ENCODE measurements at places on chromosomes 12 and 14.

DNA sequence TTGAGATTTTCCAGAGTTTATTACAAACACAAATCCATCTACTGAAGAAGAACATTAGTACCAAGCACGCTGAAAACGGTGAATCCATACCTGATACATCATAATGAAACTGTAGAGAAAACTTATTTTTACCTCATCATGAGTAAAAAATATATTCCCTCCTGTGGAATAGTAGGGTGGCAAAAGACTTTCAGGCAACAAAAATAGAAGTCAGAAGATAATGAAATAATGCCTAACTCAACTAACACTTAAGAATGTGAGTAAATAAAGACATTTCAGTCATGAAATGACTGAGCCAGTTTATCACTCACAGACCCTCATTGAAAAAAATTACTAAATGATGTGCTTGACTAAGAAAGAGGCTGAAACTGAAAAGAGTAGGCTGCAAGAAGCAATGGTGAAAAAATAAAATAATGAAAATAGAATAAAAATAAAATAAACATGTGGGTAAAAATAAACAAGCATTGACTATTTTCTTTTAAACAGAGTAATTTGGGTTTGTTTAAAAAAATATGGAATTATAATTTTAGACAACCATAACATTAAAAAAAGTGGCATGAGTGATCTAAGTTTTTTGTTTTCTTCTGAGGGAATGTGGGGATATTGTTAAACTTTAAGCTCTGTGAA lies 148.6 kb downstream of the ASCL1 start:
- no peak for DNase-seq

- no peak for DNase-seq
Measured at GRCh38 chr14:21965042-21965441, 291.4 kb upstream of the OR4E1 start.

GRCh38 chr14:71136386-71137060 lies 229.3 kb downstream of the PCNX1 start:
- no peak for DNase-seq

- peak; percentile 67 for DNase-seq
Measured at GRCh38 chr14:104865631-104866441, 768 bp downstream of the CEP170B start.

DNA sequence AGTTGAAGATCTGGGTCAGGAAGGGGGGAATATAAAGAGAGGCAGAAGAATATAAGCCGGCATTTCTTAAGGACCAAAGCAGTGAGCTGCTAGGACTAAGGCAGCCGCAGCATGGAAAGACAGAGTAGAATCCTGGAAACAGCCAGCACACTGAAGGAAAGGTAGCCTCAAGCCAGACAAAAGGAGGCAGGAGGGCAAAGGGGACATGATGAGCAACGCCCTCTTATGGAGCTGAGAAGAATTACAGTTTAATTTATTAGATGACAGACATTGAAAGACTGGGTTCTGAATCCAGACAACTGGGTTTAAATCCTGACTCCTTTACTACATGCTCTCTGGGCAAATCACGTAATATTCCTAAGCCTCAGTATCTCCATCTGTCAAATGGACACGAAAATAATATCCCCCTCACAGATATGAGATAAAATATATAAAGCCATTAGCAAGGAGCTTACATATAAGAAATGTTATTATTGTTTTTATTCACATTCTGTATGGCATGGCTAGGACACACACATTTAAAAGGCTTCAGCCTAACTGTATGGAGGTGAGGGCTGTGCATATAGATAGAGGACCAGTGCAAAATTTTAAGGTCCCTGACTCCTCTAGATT lies 8.1 kb upstream of the PCED1B start:
- DNase-seq = no peak

GRCh38 chr12:105705765-105706164 lies 375.3 kb downstream of the C12orf75 start:
- peak; percentile 72 for DNase-seq

DNA sequence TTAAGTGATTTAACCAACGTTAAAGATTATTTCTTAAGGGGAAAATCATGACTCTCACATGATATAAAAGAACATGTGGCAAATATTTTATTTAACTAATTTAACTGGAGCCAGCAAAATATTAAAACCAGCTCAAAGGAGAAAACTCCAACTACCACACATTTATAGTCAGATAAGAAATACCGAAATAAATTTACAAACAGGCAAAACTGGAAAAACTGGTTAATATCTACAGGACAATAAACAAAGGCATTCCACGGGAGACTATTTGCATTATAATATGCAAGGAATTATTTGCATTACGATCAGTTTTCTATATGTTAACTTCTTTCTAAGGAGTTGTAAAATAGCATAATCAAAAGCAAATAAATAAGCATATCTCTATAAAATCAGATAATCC lies 13.8 kb upstream of the BCL2L14 start:
- no peak for DNase-seq

- DNase-seq = peak; percentile 14
Measured at GRCh38 chr12:60194678-60195077, 598.8 kb downstream of the SLC16A7 start.

DNA sequence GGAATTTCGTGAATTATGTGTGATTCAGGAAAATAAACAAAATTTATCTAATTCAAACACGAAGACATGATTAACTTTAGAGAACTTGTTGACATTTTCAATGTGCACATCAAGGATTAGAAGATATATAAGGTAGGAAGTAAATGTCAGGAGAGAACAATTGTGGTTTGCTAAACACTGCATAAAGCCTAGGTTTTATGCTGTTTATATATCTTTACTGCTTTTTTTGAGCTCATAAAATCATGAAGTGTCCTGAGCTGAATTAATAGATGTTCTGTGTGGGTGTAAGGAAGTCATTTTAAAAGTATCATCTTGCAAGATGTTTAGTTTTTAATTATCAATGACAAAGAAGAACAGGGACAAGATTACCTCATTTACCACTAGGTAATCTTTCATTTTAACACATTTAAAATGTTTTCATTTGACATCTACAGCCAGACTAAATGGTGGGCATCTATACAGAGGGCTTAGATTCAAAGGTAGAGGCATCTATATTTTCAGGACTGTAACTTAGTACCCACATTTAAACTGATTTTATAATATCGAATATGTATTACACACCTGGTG lies 382.8 kb downstream of the ADAMTS20 start:
- DNase-seq = no peak

DNA sequence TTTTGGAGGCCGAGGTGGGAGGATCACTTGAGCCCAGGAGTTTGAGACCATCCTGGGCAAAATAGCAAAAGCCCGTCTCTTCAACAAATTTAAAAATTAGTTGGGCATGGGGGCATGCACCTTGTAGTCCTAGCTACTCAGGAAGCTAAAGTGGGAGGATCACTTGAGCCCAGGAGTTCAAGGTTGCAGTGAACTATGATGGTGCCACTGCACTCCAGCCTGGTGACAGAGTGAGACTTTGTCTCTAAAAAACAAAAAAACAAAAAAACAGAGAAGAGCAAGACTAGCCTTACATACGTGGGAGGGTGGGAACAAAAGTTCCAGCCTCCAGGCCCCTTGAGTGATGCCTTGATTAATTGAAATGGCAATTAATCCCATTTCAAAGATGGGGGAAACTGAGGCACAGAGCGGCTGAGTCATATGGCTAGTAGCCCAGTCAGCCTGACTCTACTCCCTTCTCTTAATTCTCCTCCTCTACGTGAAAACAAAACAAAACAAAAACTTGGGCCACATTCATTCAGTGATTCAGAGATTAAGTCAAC lies 3.3 kb upstream of the FAM222A start:
- peak; percentile 51 for DNase-seq

DNA sequence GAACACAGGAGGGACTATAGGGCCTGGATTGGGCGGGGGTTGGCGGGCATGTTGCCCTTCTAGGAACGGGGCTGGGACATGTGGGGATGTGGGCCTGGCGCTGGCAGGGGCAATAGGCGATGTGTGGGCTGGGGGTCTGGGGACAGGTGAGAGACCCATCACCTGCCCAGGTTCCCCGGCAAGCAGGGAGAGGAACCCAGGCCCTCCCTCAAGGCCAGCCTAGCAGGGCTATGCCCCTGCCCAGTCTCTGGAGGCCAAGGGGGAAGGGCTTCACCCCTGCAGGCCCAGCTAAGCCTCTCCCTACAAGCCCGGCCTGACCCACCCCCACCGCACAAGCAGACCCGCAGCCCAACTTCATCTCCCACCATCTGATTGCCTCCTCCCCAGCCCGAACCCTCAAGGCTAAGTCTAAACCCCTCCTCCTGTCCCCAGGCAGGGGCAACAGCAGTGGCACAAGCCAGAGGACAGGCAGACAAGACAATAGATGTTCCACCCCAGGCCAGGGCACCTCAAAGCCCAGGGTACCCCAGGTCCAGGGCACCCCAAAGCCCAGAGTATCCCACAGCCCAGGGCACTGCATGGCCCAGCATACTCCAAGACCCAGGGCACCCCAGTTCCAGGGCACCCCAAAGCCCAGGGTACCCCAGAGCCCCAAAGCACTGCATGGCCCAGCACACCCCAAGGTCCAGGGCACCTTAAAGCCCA lies 6.5 kb downstream of the JAG2 start:
- DNase-seq = no peak

DNA sequence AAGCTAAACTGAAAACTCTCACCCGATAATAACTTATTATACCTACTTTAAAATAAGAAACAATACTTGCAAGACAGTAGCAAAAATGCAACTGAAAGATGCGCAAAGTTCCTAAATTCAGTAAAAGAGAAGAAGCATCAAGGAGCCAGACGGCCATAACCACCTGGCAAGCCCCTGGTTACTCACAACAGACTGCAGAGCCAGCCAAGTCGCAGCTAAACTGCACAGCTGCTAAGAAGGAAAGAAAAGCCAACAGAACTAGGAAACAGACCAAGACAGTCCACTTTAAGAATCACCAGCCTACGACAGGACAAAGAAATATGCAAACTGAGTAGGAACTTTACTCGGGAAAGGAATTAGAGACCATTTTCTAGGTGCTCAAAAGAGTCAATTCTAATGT lies 127.9 kb downstream of the TMTC1 start:
- DNase-seq = peak; percentile 19

GRCh38 chr14:34548472-34548981 lies 9.0 kb upstream of the EAPP start:
- no peak for DNase-seq

DNA sequence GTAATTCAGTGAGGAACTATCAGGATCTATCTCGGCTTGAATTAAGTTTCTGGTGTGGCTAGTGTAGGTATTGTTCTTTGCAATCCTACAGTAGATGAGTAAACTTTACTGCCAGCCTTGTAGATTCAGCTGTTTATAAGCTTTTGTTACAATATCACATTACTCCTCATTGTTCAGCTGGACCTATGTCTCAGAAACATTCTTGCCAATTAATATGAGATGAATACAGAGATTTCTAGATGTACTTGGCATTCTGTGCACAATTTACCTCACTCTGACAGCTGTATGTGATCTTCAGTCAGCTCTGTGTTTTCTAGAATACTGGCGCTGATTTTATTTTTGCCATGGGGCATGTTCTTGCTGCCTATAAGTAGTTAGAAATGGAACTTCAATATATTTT lies 55.7 kb downstream of the METTL25 start:
- DNase-seq = peak; percentile 6

- DNase-seq = no peak
Measured at GRCh38 chr12:113422886-113423669, 898 bp downstream of the SDSL start.

GRCh38 chr12:30603129-30603528 lies 92.5 kb downstream of the IPO8 start:
- DNase-seq = no peak

- DNase-seq = no peak
Measured at GRCh38 chr12:29396774-29397173, 15.8 kb upstream of the ERGIC2 start.

DNA sequence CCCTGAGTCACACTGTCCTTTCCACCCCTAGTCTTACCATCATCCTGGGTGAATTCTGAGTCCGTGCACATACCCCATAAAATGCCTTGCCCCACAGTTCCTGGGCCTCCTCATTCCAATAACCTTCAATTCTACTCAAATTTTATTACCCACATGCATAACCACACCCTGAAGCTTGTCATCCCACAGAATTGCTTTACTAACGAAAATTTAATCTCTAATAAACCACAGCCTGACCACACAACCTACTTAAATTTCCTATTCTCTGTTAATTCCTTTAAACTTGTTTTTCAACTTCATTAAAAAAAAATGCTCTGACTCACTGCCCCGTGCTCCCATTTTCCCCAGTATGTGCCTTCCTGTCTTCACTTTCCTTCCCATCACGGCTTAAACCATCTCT lies 205.9 kb downstream of the PHLDA1 start:
- peak; percentile 94 for DNase-seq

- peak; percentile 53 for DNase-seq
Measured at GRCh38 chr14:69008421-69008884, 29.4 kb upstream of the ACTN1 start.

DNA sequence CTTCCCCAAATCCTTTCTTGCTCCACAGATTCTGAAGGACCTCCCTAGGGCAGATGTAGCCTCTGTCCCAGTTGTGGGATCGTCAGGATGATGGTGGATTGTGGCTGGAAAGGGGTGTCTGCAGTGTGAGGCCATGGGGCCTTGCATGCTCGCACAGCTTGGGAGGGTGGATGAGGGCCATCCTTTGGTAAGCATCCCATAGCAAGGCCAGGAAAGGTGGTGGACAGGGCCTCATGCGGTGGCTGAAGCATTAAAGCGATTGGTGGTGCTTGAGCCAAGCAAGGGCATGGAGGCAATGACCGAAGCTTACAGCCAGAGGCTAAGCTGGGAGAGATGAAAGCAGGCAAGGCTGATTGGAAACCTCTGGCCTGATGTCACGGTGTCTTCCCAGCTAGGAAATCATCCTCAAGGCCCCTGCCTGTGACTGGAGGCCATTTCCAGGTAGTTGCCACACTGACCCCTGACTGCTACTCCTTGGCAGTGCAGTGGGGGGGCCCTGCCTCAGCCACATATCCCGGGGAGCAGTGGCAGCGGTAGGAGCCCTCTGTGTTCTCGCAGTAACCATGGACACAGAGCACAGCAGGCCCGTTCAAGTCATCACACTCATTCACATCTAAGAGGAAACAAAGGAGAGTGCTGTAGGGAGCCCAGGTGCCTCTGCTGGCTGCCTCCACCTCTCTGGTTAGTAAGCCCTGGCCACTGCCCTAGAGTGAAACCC lies 7.0 kb downstream of the ISCA2 start:
- no peak for DNase-seq

DNA sequence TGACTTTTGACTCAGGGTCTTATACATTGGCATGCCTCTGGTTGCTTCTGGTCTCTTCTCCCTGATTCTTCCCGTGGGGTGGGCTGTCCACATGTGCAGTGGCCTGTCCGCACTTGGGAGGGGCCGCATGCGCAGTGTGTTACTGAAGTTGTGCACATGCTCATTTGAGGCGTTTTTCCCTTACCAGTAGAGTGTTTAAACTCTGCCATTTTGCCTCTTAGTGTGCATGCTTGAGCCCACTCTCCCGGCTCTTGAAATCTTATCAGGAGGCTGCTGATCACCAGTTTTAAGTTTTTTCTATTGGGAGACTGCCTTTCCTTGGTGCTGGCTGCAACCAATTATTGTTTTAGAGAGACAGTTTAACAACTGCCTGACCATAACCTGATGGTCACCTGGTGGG lies 32.1 kb upstream of the HECTD1 start:
- DNase-seq = no peak

DNA sequence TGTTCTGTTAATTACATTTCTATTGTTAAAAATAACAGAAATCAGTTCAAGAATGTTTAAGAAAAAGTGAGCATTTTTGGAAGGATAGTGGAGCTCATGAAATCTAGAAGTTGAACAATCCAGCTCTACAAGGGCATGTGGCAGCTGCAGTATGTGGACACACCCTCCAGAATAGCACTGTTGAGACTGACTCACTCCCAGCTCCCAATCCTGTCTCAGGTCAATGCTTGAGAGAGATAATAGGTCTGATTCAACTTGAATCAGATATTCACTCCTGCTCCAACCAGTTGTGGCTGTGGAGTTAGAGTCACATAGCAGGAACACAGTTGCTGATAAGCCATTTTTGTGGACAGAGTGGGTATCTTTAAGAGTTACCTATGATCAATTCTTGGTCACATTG lies 113.0 kb upstream of the NTF3 start:
- DNase-seq = peak; percentile 10

All from astrocyte of the spinal cord (primary cell).